ENCODE measurements at places on chromosomes 16 and 17. TPM values are rescaled to one million over a fixed set of nuclear protein-coding genes. Genes with fewer than 3 reads are reported as not detected.

DNA sequence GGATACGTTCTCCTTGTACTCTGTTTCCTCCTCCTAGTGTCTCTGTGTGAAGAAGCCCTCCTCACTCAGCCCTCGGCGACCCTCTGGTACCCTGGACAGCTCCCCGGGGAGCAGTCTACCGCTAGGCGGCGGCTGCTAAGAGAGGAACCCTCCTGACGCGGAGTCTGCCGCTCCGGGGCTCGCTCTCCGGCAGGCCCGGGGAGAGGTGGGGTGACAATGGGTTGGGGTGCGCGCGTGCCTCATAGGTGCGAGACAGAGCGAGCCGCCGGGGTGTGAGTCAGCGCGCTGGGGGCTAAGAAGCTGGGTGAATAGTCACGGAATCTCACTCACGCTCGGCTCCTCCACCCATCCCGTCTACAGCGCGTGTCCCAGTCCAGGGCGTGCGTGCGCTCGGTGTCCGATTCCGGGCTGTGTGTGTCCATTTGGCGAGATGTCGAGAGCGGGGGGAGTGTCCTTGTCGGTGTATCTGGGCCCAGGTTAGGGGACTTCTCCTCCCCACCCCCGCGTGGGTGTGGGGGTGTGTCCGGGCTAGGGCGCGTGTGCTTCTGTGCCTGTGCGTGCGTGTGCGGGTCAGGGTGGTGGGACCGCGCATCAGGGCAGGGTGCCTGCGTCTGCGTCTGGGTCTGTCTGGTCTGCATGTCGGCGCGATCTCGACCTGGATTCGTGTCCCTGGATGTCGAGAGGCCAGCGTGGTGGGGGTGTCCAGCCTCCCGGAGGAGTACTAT is 577 bp upstream of the HS3ST2 start:
- DNase-seq: peak; percentile 54

Gene SNX11
- 13.3 TPM for total RNA-seq

- DNase-seq: no peak
Observed at GRCh38 chr16:309476-309875, 26.5 kb downstream of the PDIA2 start.

DNA sequence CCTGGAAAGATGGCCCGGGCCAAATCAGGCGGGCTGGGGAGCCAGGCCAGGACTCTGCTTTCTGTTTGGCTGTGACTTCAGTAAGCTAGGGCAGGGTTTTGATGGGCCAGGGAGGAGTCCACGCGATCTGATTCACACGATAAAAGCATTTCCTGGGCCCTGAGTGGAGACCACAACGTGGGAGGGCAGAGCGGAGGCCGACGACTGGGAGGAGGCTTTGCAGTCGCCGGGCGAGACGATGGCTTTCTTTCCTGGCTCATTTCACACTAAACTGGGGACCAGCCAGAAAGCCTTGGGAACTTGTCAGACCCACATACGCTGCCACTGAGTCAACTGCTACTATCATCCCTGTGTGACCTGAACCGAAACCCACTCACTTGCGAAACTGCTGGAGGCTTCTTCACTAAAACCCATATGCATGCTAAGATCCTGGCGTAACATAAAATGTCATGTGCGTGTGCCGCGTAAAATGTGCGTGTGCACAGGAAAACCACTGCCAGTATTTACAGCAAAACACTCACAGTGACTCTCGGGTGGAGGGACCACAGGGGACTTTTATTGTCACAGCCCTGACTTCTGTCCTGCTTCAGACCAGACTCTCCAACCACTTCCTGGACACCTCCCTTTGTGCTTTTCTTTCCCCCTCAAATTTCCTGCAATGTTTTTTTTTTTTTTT is 14.2 kb upstream of the RHBDF2 start:
- peak; percentile 87 for DNase-seq

- DNase-seq: no peak
Observed at GRCh38 chr17:77849239-77849638, 109.3 kb upstream of the TNRC6C start.

- no peak for DNase-seq
Observed at GRCh38 chr17:16023881-16024280, 24.3 kb downstream of the TTC19 start.

GRCh38 chr17:17401271-17401781 is 75.5 kb upstream of the MED9 start:
- DNase-seq: peak; percentile 52

Gene CHAD
- total RNA-seq: not detected

DNA sequence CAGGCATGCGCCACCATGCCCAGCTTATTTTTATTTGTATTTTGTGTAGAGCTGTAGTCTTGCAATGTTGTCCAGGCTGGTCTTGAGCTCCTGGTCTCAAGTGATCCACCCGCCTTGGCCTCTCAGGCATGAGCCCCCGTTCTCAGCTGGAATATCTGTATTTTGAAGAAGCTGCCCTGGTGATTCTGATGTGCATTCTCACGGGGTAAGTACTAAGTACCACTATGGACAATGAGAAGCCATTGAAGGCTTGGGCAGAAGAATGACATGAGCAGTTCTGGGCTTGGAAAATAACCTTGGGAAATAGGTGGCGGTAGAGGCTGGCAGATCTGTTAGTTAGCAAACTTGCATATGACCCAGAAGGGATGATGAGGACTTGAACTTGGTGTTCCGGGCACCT is 15.6 kb upstream of the NKD1 start:
- peak; percentile 25 for DNase-seq

DNA sequence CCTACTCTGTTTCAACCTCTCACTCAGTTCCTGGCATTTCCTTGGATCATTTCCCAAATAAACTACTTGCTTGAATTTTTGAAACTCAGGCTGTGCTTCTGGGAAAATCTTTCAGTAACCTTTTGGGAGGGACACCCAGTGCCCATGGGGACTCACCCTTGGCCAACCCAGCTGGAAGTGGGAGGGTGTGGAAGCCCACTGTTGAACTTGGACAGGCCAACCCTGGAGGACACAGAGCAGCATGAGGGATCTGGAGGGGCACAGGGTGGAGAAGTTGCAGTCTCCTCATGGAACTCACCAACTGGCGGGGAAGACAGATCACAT is 11.2 kb downstream of the RTN4RL1 start:
- no peak for DNase-seq

DNA sequence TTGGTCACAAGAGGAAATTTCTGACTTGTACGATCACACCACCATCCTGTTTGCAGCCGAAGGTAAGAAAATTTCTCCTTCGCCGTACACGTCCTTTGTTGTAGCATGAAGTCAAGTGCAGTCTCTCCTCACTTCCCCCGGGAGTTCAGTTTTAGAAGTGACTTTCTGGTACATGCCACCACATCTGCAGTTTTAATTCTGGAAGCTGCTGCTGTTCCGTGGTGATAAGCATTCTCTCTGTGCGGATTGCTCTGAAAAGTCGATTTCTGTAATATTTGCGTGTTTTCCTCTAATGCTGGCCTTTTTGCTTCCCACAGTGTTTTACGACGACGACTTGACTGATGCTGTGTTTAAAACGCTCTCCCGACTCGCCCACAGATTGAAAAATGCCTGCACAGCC is 20.6 kb downstream of the METTL22 start:
- no peak for DNase-seq

- DNase-seq: no peak
Observed at GRCh38 chr16:10964891-10965326, 20.5 kb downstream of the CLEC16A start.

DNA sequence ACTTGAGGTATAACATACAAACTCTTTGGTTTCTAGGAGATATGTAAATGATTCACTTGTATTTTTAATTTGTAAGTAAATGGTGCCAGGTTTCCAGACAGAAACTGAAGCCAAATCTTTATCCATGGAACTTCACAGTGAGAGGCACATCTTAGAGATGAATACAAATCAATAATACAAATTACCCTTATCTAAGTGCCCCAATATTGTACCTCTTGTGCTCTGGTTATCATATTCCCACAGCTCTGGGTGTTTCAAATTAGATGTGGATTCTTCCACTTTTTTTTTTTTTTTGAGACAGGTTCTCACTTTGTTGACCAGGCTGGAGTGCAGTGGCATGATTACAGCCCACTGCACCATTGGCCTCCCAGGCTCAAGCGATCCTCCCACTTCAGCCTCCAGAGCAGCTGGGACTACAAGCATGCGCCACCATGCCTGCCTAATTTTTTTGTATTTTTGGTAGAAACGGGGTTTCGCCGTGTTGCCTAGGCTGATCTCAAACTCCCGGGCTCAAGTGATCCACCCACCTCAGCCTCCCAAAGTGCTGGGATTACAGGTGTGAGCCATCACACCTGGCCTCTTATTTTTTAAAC is 38.0 kb upstream of the DHX40 start:
- DNase-seq: no peak

- no peak for DNase-seq
Observed at GRCh38 chr17:3708366-3708765, 12.4 kb upstream of the P2RX5 start.

Gene CCDC144A
- total RNA-seq: not detected

- DNase-seq: no peak
Observed at GRCh38 chr16:11432856-11433395, 87.7 kb downstream of the RMI2 start.

Gene UMOD
- total RNA-seq: not detected

GRCh38 chr17:49514071-49514721 is 19.1 kb downstream of the NGFR start:
- DNase-seq: no peak

DNA sequence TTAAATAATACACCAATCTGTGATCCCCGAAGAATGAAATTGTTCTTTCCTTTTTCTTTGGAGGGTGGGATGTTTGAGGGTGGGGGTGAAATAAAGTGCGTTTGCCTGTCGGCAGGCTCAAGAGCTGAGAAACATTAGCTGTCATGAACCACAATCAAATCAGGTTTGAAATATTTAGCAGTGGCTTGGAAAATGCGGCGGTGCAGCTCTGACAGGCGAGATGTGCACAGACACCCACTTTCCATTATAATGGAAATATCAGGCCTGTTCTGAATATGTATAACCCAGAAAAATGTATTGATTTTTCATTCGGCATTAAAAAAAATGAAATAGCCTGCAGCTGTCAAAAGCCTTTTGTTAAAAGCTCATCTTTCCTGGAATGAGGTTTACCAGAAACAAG is 212.8 kb downstream of the ZFHX3 start:
- DNase-seq: no peak

DNA sequence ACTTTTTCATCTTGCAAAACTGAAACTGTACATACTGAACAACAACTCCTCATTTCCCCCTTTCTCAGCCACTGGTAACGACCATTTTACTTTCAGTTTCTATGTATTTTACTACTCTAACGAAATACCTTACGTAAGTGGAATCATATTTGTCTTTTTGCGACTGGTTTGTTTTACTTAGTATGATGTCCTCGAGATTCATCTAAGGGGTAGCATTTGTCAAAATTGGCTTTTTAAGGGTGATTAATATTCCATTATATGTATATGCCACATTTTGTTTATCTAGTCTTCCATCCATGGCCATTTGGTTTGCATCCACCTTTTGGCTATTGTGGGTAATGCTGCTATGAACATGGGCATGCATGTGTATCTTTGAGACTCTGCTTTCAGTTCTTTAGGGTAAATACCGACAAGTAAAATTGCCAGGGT is 10.4 kb downstream of the KPNB1 start:
- DNase-seq: no peak

Gene CDRT15
- not detected for total RNA-seq

DNA sequence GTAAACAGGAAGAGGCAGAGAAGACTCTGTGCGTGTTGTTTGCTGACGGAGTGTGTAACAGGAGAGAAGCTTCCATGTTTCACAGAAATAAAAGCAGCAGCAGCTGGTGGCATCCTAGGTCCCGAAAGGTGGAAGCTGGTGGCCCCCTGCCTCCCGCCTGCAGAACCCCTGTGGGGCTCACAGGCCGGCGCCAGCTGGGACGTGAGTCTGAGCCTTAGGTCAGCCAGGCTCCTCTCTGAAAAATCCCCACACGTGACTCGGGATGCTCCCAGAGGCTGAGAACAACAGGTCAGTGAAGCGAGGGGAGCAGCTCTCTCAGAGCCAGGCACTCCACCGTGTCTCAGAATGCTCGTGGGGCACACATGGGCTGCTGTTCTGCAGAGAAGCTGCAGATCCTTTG is 27.4 kb downstream of the TMEM204 start:
- no peak for DNase-seq

DNA sequence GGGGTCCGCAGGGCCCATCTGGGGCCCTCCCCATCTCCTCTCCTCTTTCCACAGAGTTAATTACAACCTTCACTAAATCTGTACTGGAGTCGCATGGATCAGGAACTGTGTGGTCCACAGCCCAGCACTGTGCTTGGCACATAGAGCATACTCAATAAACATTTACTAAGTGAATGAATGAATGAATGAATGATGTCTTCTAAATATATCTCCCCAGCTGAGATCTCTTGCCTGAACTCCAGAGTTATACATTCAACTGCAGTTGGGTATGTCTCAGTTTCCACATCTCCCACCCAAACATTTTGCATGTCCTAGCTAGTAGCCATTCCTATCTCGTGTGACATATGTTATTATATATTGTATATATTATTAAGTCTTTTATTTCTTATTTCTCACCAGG is 28.7 kb upstream of the IL21R start:
- no peak for DNase-seq

Gene KPNB1
- 681 TPM for total RNA-seq

- peak; percentile 93 for DNase-seq
Observed at GRCh38 chr16:29943846-29944799, 17.8 kb upstream of the TMEM219 start.

- DNase-seq: no peak
Observed at GRCh38 chr16:3825940-3826339, 54.6 kb downstream of the CREBBP start.

DNA sequence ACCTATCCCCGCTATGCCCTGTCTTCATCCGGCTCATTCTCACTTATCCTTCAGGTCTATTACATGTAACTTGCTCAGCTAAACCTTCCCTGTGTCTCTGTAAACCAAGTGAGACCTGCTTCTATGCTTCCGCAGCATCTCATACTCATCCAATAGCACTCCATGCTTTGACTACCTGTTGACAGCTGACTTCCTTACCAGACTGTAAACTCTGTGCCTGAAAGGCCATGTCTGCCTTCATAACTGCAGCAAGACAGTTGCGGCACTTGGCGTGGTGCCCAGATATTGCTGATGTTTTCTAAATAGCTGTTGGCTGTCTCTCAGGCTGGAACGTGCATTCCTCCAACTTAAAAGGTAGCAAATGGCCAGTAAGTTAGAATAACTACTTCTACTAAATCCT is 1.8 kb upstream of the OR1E1 start:
- DNase-seq: no peak

DNA sequence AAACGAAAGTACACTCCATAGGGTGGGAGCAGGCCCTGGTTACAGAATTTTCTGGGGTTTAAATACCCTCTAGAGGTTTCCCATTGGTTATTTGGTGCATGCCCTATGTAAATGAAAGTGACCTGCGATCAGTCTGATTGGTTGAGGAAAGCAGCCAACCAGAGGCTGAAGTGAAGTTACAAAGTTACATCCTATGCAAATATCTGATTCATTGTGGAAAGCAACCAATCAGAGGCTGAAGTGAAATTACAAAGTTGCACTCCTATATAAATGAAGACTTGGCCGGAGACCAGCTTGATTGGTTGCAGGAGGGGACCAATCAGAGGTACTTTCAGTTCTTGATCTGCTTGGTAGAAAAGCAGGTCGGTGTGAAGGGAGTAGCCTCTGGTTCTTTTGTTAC is 24.4 kb downstream of the NAA60 start:
- no peak for DNase-seq

Gene COTL1
- 520 TPM for total RNA-seq

Measured in SJSA1 (cell line).